GM04503 (cell line): ENCODE measurements at places on chromosomes 16 and 17.

DNA sequence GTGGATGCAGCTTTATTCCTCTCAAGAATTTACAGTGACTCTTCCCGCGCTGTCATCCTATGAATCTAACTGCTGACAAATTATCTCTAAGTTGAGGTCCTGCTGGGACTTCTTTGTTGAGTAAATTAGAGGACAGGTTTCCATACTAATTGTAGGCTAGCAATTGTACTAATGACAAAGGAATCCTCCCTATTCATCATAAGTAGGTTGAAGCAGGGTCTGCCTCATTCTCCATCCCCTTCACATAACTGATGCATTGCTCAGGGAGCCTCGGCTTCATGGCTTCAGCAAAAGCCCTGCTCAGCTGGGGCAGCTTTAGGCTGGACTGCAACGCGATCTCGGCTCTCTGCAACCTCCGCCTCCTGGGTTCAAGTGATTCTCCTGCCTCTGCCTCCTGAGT, 83.1 kb upstream of the IRX6 start:
- DNase-seq, result no peak

GRCh38 chr17:36183001-36183971, 6.8 kb upstream of the TBC1D3B start:
- DNase-seq, result no peak

GRCh38 chr17:9750524-9750923, 40.9 kb downstream of the DHRS7C start:
- no peak for DNase-seq

DNA sequence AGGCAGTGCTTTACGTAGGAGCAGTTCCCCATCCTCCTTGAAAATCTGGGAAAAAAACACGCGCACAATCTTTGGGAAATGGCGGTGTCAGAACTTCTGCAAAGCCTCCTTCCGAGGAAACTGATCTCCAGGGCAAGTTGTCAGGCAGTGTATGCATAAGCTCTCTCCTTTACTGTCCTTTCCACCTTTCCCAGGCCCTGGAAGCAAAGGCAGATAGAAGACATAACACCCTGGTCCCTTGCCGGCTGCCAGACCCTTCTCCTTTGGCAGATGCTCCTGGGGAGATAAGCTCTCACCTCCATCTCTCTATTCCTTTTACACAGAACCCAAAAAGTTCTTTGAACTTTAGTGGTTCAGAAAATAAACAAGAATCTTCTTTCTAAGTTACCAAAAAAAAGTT, 12.4 kb downstream of the TOB1 start:
- no peak for DNase-seq

DNA sequence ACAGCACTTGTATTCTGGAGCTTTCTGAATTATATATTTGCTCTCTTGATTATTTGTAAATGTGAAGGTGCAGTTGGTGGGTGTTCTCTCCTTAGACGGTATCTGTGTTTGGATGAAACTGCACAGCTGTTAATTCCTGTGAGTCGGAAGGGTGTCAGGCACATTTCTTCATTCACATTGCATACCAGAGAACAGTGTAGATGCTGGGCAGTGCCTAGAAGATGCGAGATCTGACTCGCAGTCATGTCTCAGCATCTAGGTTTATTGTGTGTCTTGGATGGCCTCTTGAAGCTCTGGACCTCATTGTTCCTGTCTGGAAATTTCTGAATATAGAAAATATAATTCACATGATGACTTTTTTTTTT, 61.2 kb downstream of the CLEC16A start:
- DNase-seq, result no peak

DNA sequence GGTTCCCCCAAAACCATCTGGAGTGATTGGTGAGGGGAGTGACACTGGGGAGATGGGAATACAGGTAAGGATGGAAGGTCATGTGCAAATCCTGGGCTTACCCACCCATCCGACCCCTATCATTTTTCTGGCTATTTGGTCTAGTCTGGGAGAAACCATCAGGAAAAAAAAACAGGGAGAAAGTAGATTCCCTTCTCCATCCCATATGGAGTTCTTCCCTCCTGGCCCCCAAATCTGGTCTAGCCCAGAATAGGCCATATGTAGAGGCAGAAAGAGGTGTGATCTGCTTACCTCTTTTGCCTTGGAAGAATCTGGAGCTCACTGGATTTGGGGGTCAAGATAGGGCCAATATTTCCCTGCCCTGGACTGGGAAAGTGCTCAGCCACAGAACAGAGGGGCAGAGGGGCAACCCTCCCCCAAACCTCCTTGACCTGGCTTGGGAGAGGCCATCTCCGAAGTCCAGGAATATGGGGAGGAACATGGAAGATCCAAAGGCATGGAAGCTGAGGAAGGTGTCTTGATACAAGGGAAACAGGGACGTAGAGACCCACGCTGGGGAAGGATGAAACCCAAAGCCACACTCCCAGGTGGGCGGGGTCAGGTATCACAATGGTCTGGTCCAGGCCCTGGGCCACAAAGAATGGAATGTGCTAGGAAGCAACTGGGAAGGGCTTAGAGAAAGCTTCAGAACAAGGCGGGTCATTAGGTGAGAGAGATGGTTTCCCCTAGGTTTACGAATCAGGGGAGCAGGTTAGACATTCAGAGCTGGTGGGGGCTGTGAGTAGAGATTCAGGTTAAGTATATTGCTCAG, 16.2 kb downstream of the CHRNB1 start:
- no peak for DNase-seq

GRCh38 chr17:78395155-78395554, 16.7 kb downstream of the PGS1 start:
- no peak for DNase-seq

- no peak for DNase-seq
These were observed 1.1 kb upstream of the PHF23 start for GRCh38 chr17:7240375-7240774.

DNA sequence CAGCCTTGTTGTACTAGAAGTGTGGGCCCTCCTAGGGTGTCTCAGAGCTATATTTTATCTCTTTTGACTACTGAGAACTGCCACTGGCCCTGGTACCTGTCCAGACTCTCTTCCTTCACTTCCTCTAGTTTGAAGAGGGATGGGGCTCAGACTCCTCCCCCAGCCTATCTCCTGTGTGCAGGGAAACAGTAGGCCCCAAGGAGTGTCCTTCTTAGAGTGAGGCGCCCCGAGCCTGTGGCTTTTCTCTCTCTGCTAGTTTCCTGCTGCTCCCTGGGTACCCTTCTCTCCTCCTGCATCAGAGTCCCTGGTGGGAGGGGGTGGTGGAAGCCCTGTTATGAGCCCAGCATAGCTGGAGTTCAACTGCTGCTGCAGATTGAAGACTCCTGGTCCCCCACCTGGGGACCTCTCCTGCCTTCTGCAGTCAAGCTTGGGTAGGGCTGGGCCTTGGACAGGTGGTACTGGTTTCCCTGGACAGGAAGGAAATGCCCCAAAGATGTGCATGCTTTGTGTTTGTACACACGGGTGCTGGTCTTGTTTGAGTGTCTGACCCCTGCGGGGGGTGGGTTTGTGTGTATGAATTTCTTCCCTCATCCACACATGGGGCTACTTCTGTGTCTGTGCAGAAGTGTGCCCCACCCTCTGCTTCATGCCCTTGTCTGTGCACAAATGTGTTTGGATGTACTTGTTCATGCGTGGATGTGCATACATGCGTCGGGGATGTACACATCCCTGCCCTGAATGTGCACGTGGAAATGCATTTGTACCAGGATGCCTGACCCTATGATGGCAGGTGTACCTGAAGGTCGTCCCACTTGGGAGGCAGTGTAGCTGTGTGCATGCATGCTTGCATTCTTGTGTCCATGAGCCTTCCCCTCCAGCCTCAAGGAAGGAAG, 6.9 kb downstream of the RARA start:
- no peak for DNase-seq

DNA sequence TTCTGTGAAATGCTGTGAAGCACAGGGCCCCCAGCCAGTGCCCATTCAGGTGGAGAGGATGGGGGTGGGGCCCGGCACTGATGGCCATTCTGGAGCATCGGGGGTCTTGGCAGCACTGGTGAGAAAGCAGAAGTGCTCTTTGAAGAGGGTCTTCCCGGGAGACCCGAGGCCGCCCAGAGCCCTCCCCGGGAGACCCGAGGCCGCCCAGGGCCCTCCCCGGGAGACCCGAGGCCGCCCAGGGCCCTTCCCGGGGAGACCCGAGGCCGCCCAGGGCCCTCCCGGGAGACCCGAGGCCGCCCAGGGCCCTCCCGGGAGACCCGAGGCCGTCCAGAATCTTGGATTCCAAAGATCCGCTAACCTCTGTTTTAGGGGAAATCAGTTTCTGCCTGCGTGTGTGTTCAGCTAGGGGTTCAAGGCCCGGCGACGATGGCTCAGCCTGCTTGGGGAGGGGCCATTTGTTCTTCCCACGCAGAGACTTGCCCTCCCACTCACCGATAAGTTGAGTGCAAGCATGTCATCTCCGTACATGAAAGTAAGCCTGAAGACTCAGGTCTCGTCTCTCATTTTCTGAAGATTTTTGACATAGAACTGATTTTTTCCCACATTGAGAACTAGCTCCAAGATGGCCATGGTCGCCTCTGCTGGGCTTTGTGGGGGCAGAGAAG, 35.2 kb upstream of the CAPN15 start:
- DNase-seq, result no peak

GRCh38 chr17:77400445-77400870, 259.7 kb downstream of the SEC14L1 start:
- DNase-seq, result no peak
